ENCODE measurements at places on chromosomes 3 and 15.

DNA sequence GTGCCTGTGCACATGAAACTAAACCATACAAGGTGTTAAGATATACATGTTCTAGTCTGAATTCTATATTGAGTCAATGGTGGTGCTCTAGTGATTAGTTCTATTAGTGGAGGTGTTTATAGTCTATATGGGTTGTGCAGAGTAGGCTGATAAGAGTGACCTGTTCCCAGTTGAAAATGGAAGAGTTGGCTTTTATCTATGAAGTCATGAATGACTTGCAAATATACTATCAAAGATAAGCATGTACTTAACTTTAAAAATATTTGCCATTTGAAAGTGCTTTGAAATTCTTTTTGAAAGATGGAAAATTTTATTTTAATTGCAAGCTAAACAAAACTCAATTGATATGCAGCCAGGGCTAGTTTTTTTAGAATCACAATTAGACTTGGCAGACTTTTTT, 150.6 kb upstream of the SGO1 start:
- ATAC-seq: no peak

DNA sequence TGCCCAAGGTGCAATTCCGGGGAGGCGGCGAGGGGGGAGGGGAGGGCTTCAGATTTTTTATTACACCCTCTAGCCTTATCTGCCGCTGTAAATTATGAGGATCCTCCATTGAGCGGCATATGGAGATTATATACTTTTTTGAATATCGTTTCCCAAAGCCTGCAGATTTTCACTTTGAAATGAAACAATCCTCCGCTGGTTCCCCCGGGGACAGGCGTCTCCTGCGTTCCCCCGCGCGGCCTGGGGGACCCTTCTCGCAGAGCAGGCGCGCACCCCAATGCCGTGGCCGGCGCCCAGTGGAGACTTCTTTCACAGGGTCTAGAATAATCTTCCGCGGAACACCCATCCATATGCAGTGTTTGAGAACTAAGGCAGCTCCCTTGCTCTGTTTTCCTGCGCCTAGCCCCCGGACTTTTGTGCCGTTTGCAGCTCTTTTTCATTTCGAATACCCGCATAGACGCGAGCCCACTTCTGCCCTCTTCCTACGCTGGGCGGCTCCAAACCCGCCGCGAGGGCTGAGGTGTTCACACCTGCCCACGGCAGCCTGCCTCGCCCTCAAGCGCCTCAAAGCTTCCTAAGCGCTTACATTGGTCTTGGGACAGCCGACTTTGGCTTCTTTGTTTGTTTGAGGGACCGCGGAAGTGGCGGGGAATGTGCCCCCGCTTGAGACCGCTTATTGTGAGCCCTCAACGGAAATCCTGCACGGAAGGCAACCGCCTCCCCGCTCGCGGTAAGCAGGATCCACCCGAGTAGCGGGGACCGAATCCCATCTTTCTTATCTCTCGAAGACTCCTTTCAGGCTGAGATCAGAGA, 7.5 kb downstream of the SOX14 start:
- ATAC-seq: no peak

GRCh38 chr15:69265347-69265955, 33.3 kb upstream of the PAQR5 start:
- no peak for ATAC-seq

- no peak for ATAC-seq
Measured at GRCh38 chr3:44337248-44337785, 1.2 kb upstream of the TCAIM start.

GRCh38 chr15:90617668-90618097, 88.0 kb downstream of the CRTC3 start:
- ATAC-seq: no peak

DNA sequence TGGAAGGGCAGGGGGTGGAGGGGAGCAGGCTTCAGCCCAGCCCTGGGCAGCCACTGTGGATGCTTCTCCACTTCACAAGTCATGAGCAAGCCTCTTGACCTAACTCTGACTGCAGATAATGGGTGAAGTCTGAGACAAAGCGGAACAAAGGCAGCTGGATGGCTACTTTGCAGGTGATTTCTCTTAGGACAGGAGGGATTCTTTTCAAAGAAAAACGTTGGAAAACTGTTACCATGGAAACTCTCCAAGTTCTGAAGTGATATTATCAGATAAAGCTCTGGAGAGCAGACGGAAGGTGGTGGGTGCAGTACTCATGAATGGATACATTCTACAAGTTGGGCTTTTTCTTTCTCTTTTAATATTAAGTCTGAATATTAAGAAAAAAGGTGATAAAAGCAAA, 254.2 kb upstream of the SLCO3A1 start:
- ATAC-seq: no peak

DNA sequence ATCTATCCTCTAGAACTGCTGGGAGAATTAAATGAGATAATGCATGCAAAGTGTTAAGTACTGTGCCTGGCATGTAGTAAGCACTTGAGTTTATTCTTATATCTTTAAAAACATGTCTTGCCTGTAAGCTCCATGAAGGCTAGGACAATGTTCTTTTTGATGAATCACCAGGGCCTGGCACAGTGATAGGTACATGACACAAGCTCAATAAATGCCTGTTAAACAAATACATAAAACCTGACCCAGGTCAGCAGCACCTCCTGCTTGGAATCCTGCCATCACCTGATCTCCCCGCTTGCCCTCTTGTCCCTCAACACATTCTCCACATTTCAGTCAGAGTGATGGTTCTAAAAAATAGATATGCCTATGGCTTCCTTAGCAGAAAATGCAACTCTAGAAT, 186.8 kb downstream of the CHST2 start:
- ATAC-seq: peak; percentile 79

- peak; percentile 30 for ATAC-seq
Measured at GRCh38 chr3:197791892-197792647, 1.0 kb downstream of the LRCH3 start.

- ATAC-seq: peak; percentile 12
Measured at GRCh38 chr3:111763001-111763471, 96.0 kb upstream of the PHLDB2 start.

DNA sequence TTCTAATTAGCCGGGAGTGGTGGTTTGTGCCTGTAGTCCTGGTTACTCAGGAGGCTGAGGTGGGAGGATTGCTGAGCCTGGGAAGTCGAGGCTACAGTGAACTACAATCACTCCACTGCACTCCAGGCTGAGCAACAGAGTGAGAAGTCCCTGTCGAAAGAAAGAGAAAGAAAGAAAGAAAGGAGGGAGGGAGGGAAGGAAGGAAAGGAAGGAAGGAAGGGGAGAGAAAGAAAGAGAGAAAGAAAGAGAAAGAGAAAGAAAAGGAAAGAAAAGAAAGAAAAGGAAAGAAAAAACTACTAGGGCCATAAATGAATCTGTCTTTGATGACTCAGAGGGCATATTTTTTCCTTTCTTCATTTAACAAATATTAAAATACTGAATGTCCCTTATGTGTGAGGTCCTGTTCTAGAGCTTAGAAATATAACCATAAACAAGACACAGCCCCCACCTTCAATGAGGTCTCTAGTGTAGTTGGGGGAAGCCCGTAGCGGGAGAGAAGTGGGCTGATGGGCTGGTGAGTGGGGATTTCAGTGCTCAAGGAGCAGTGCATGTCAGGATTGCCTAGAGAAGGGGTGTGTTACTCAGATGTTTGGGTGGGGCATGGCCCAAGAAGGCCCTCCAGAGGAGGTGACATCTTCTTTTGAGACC, 35.2 kb upstream of the PIAS1 start:
- ATAC-seq: no peak

GRCh38 chr3:119580067-119580760, 922 bp downstream of the ADPRH start:
- ATAC-seq: peak; percentile 55

DNA sequence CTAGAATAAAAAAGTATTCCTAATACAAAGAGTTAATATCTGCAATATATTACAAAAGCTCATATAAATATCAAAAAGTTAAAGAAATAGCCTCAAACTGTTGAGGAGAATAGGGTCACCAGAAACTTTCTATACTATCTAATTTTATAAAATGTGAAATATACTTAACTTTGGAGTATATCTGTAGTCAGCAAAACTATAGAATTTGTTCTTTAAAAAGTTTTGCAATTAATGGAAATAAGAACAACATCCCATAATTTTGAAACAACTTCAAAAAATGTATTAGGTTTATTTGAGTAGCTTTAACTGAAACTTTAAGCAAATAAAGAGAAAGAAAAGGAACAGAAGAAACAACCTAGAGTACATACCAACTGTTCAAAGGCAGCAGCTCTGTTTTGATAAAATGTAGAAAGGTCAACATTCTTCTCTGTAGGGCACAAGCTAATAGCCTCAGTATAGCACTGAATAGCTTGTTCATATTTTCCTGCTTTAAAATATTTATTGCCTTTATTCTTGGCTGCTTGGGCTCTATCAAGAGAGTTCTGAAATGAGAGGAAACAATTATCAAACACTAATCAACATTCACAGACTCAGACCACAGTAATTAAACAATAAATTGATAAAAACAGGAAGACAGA, 14.3 kb downstream of the TOMM70 start:
- ATAC-seq: no peak

- no peak for ATAC-seq
Measured at GRCh38 chr3:53075743-53076140, 29.9 kb upstream of the SFMBT1 start.

GRCh38 chr15:61141497-61142125, 87.5 kb downstream of the RORA start:
- no peak for ATAC-seq

DNA sequence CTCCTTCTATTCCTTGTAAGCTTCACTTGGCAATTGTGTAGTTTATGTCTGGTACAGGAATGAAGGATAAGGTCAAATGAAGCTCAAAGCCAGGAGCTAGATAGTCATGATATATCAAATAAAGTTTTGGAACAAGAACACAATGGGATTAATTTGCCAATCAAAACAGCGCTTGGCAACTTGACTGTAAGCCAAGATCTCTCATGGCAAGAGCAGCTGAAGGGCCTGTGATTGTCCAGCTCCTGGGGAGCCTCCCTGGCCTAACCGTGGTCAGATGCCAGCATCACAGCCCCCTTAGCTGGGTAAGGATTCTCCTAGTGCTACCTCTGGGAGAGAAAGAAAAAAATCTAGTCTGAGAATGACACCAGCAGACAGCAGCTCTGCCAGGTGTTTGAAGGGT, 97.2 kb downstream of the LIPC start:
- no peak for ATAC-seq

- no peak for ATAC-seq
Measured at GRCh38 chr15:70602834-70603560, 160.4 kb downstream of the UACA start.

- no peak for ATAC-seq
Measured at GRCh38 chr15:101425787-101426365, 63.6 kb downstream of the PCSK6 start.

GRCh38 chr3:170049146-170050000, 11.6 kb downstream of the GPR160 start:
- peak; percentile 52 for ATAC-seq

DNA sequence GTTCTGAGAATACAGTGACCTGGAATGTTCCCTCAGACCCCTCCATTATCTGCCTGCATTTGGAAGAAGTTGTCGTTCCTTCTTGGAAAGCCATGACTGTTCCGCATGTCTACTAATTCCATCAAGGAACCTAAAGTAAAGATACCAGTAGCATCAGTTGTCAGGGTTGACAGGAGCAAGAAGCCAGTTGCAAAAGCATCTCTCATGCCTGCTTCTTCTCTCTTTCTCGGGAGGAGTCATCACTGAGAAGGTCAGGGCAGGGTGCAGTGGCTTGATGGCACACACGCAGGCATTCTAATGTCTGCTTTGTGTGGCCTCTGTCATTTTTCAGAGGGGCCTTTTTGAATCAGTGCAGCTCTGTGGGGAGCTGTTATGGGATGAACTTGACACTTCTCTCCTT, 276.6 kb upstream of the TPM1 start:
- ATAC-seq: no peak

DNA sequence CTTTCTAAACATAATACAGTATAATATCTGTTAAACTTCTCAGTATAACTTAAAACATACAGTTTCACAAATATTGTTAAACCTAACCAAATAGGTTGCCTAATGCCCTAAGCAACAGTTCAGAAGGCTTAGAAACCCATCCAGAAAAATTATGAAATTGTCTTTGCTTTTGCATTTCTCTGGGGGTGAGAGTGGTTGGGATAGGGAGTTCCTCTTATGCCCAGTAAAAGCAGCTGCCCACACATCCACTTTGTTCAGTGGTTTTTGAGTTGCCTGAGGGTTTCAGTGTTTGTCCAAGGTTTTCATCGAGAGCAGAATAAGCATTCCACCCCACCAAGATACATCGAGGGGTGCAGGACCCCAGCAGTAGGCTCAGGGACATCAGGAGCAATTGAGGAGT, 179.4 kb downstream of the CDIN1 start:
- no peak for ATAC-seq

- ATAC-seq: no peak
Measured at GRCh38 chr3:143753006-143753405, 95.3 kb downstream of the SLC9A9 start.

- no peak for ATAC-seq
Measured at GRCh38 chr15:67290319-67290718, 35.7 kb downstream of the IQCH start.

DNA sequence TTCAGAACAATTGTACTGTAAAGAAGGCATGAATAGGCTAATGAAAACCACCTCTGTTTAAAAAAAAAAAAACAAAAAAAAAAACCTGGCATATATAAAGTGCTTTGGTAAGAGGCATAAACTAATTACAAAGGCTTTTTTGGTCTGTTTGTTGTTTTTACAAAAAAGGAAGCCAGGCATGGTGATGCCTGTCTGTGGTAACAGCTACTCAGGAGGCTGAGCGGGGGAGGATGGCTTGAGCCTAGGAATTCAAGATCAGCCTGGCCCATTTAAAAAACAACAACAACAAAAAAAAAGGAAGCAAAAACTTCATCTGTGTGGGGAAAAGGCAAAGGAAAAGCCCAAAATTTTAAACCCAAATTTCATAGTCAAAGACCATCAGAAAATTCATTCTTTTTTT, 47.0 kb downstream of the OSBPL10 start:
- no peak for ATAC-seq

DNA sequence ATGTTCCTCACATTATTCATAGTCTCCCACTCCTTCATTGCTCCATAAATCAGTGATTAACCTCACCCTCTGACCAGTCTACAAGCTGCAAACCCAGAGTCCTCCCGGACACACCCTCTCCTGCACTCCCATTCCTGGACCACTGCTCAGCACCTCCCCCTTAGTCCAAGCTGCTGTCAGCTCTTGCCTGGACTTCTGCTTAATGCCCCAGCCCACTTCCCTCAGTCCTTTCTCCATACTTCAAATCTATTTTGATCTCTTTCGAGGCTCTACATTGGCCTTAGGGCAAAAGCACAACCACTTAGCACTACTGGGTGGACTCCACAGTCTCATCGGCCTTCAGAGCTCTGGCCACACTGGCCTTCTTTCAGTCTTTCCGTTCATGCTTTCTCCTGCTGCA, 79.4 kb upstream of the FAM98B start:
- peak; percentile 18 for ATAC-seq

Measured in esophagus mucosa (tissue), 1 donor.